ENCODE measurements at places on chromosomes 6 and 20. TPM values are rescaled to one million over a fixed set of nuclear protein-coding genes. Genes with fewer than 3 reads are reported as not detected.

DEFB126 gene
- not detected for total RNA-seq

ADTRP gene
- not detected for total RNA-seq

DDX43 gene
- not detected for total RNA-seq

DNA sequence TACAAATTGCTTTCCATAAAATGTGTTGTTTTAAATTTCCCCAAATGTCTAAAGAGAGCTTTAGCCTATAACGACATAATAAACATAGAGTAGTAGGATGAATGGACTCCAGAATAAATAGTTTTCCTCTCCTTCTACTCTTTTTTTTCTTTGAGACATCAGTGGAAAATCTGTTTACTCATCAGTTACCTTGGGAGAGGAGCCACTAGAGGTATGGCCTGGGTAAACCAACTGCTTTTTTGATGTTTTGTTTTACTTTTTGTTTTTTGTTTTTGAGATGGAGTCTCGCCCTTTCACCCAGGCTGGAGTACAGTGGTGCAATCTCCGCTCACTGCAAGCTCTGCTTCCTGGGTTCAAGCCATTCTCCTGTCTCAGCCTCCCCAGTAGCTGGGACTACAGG is 8.3 kb upstream of the TGM3 start:
- no peak for DNase-seq

DNA sequence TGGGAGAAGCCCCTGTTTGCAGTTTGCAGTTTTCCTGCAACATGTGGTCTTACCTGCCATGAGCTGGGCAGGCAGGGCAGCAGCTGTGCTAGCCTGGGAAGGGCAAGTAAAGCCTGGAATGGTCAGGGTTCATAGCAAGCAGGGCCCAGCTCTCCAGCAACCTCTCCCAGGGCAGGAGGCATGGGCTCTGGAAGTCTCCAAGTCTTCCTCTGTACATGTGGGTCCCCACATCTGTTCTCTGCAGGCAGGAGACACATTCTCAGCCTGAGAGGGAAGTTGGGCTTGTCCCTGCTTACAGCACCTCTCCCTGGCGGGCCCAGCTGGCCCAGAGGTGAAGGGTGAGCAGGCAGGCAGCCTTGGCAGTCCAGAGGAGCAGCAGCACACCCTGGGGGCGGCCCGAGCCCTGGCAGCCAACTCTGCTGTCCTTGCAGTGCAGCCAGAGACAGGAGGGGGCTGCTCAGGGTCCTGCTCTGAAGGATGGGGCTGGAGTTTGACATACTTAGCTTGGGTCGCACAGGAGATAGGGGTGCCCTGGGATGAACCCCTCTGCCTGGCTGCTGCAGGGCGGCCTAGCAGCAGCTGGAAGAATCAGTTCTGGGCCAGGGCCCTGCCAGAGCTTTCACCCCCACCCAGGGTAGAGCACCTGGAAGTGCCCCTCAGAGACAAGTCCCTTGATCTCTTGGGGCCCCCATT is 176.0 kb downstream of the MRPL14 start:
- DNase-seq: peak; percentile 79

DNA sequence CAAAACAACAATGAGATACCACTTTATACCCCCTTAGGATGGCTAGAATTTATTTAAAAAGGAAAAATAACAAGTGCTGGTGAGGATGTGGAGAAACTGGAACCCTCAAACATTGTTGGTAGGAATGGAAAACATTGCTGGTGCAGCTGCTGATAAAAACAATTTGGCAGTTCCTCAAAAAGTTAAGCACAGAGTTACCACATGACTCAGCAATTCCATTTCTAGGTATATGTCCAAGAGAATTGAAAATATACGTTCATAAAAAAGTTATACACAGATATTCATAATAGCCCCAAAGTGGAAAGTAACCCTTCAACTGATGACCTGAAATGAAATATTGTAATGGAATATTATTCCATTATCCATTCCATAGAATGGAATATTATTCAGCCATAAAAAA is 55.0 kb downstream of the CD83 start:
- DNase-seq: no peak

- DNase-seq: no peak
These were observed 198.3 kb downstream of the PLCB1 start for GRCh38 chr20:8330319-8330784.

DNA sequence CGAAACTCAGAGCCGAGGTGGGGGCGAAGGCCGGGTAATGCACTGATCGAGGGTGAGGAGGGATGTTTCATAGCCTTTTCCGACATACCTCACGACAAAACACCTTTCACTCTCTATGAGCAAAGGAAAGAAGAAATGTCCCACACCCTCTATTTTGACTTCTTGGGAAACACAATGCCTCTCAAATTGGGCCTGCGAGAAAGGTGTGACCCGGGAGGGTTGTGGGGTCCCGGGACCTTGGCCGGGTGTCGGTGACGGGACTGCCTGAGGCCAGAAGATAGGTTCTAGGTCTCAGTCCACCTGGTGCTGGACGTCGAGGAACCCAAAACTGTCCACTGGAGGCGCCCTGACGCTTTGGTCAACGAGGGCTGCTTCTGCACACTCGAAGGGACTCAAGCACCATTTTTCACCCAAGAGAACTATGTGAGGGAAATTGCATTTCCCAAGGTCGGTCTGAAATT is 41.1 kb upstream of the OSTM1 start:
- no peak for DNase-seq

GRCh38 chr6:43263314-43264178 is 20.3 kb downstream of the TTBK1 start:
- DNase-seq: peak; percentile 91

DNA sequence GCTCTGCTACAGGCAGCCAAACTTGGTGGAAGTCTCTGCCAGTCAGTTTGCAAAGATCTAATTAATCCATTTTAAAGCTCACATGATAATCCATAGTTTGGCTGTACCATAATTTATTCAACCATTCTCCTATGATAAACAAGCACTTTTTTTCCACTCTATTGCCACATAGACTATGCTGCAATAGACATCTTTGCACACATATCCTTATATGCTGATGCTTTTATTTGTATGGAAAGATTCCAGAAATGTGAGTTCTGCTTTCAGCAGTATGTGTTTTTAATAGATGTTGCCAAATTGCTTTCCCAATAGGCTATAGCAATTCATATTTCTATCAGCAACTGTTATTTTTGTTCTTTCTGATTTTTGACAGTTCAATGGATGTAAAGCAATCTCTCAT is 628.0 kb downstream of the KIF16B start:
- no peak for DNase-seq

All from cardiac septum (tissue), 1 donor.